Cortex of kidney (tissue), 1 donor: ENCODE measurements at places on chromosomes 2 and 18.

GRCh38 chr18:3972291-3972930 lies 482.7 kb downstream of the DLGAP1 start:
- no peak for DNase-seq

- DNase-seq, result no peak
These were observed 49.6 kb downstream of the ZCCHC2 start for GRCh38 chr18:62572456-62572855.

DNA sequence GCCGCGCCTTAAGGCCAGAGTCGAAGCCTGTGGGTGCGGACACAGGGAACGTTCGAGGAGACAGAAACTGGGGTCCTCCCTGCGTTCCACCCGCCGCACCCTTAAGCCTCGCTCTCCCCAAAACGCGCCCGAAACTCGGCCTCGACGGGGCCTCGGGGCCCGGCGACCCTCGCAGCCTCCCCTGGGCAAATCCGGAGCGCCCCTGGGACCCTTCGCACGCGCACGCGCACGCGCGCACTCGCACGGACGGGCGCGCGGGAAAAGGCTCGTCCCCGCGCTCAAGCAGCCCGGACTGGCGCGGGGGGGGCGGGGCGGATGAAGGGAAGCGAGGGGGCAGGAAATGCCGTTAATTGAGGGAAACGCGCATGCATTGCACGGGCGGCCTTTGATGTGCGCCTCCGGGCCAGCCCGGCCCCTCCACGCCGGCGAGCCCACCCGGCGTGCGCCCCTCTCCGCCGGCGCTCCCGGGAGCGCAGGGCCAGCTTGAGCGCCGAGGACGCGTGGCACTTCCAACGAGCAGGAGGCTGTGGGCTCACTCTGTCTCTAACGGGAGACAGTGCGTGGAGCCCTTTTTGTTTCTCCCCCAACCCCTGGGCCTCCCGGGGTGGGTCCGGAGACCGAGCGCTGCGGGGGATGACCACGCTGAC lies 5.4 kb upstream of the SALL3 start:
- no peak for DNase-seq

DNA sequence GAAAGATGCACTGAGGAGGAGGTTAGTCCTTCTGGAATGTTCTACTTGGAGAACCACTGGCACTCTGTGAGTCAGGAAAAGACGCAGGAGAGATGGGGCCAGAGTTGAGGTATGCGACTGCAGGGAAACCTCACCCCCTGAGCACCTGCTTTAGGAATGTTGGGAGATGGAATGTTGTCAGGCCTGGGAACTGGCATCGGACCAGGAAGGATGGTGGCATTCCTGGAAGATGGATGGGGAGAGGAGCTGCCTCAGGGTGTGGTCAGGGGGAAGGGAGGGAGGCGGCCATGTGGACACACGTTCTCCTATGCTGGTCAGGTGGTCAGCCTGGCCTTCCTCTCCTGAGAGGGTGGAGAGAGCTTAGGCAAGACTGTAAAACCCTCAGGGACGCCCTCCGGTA lies 146.3 kb downstream of the CELF4 start:
- no peak for DNase-seq

DNA sequence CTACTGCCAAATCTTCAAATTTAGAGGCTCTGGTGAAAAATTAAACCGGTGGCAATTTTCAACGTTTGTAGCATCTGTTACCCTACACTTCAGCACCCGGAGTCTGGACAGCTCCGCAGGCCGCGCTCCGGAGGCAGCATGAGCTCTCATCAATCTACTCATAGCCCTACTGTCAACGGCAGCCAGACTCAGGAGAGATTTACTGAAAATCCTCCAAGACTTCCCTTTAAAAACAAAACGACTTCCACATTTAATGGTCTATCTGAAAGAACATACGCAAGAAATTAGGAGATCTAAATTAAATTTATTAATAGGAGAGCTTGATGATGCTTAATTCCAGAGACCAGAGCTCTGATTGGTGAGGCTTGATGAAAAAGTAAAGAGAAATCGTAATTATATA lies 970 bp upstream of the ADCYAP1 start:
- no peak for DNase-seq

- no peak for DNase-seq
These were observed 12.2 kb downstream of the METAP1D start for GRCh38 chr2:172011812-172012575.

- DNase-seq, result no peak
These were observed 120.0 kb upstream of the MAPRE2 start for GRCh38 chr18:34921226-34921625.

DNA sequence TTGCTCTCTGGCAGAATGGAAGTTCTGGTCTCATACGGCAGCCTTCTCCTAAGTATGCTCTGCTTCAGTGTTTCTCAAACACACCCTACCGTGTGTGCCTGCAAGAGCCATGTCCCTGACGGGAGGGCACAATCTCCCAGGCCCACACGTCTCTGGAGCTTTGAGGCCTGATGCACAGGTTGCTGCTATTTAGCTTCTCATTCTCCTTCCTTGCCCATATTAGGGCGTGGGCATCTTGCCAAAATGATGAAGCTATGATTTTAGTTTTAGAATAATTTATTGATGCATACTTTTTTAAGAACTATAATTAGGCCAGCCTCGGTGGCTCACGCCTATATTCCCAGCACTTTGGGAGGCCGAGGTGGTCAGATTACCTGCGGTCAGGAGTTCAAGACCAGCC lies 107.9 kb downstream of the RNF144A start:
- no peak for DNase-seq

DNA sequence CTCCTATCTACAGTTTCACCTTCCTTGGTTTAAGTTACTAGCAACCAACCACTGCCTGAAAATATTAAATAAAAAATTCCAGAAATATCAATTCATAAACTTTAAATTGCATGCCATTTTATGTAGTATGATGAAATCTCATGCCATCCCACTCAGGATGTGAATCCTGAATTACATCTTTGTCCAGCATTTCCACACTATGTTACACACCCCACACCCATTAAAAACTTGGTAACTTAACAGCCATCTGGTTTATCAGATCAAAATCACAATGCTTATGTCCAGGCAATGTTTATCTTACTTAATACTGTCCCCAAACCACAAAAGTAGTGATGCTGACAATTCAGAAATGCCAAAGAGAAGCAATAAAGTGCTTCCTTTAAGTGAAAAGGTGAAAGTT lies 21.6 kb downstream of the CUL3 start:
- no peak for DNase-seq

DNA sequence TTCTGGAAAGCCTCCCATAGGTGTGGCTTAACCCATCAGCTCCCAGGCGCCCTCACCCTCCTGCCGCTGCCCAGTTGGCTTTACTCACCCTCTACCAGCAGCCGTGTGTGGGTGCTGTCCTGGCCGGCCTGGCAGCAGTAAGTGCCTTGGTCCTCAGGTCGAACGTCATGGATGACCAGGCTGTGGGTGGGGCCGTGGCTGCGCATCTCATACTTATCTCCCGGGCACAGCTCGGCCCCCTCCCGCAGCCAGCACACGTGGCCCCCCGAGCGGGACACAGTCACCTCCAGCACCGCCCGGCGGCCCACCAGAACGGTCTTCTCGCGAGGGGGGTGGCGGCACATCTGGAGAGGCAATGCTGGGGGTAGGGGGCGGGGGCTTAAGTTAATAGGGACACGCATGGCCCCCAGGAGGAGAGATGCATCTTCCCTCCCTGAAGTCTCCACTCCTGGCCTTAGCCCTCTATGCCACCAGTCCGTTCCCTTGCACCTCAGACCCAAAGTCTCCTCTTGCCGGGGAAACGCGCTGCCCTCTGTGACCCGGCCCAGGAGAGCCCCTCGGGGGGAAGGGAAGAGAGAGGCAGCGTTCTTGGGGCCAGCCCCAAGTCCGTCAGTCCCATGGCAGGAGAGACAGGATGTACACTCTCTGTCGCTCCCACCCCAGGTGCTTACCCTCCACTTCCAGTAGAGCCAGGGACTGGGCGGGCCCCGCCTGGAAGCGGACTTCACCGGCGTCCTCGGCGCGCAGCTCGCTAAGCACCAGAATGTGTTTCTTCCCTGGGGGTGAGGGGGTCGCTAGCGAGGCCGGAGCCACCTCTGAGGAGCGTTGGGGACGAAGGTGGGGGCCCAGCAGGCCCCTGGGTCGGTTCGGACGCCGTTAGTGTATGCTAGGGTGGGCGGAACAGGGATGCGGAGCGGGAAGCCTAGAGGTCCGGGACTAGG lies 7.9 kb downstream of the TMEM198 start:
- no peak for DNase-seq

GRCh38 chr18:44541781-44542180 lies 138.9 kb upstream of the SETBP1 start:
- no peak for DNase-seq

- no peak for DNase-seq
These were observed 265.7 kb downstream of the CCDC85A start for GRCh38 chr2:56449449-56449860.

GRCh38 chr2:84792856-84793522 lies 87.9 kb downstream of the TRABD2A start:
- DNase-seq, result no peak

DNA sequence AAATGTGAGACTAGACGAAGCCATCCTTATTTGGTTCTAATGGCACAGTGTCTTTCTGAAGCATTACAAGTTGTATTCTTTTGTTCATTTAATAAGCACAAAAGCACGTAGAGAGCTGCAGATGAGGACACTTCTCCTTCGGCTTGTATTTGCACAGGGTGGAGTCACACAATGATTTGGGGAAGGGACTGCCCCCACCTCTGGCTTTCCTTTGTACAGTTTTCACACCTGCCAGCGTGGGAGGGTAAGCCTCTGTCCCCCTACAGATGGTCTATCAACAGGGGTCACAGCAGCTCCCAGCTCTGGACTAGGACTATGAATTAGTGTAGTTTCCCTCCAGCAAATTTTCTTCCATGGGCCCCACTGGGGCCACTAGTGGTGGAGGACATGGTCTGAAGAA lies 108.2 kb upstream of the KLHL14 start:
- no peak for DNase-seq

GRCh38 chr2:142557391-142557790 lies 320.1 kb upstream of the KYNU start:
- no peak for DNase-seq

GRCh38 chr2:32192418-32192817 lies 26.8 kb downstream of the SLC30A6 start:
- DNase-seq, result no peak

DNA sequence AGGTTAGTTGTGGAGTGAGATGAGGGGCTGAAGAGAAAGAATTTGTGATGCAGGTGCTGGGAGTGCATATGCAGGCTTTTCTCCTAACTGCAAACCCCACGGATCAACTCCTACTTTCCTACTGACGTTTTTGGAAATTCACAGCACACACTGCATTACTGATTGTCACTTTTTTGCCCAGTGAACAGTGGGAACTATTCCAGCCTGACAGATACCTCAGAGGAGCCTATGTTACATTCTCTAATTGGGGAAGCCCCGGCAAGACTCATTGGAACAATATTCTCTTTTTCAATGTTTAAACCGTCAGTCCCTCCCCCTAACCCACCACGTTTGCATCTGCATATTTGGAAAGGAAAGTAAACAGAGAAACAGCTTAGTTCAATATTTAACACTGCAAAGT lies 126.2 kb downstream of the DPP4 start:
- DNase-seq, result no peak

DNA sequence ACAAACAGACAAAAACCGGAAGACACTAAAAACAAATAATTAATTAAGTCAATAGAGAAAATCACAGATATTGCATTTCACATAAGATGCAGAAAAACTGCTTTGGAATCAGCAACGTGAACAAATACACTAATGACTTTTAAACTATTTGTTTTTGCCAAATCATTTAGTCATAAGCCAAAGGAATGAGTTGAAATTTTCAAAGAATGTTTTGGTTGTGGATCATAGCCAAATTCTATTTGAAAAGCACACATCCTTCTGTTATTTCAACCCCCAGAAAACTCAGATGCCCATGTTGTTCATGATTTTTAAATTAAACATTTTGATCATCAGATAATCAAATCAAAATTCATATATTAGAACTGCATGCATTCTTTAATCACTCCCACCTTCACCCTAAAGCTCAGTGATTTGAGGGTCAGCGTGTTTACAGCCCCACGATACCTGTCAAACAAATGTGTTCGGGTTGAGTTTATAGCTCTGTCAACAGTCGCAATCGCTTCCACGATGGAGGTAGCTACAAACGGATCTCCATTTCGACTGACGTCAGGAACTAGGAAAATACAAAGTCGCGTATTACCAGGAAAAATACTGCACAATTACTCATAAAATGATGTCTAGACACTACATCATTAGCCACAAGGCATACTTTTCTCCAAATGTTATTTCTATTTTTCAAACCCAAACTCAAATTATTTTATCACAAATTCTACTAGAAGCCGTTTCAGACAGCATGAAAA lies 90.2 kb downstream of the PXDN start:
- no peak for DNase-seq

DNA sequence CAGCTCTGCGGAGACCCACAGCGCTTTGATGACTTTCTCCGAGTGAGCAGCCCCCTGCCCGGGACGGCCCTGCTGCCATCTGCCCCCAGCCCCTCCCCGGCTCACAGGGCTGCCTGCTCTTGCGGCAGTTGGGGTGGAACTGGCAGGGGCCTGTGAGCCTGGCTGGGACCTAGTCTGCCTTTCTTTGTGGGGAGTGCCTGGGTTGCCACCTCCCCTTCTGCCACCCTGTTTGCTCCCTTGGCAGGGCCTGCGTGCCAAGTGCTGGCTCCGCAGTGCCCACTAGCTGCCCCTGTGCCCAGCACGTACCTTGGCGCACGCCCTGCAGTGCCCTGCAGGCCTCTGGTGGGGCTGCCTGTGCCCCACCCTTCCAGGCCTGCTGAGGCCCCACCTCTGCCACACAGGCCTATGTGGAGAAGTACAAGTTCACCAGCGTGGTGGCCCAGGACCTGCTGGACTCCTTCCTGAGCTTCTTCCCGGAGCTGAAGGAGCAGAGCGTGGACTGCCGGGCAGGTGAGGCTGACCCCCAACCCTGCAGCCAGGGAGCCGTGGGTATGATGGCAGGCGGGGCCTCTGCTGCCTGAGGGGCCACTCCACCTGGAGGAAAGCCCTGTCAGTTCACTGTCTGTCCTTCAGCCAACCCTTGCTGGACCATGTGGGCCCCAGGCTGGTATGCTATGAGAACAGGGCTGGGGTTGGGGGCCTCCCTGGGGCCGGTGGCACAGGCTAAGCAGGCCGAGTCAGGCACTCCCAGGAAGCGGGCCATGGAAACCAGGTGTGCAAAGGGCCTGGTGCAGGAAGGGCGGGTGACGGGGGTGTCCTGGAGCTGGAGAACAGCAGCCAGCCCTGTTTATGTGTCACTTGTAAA lies 7.0 kb downstream of the RNPEPL1 start:
- no peak for DNase-seq

GRCh38 chr18:27839141-27839540 lies 337.8 kb downstream of the CDH2 start:
- DNase-seq, result no peak

- no peak for DNase-seq
These were observed 8.8 kb upstream of the MAP4K3 start for GRCh38 chr2:39445934-39446333.

DNA sequence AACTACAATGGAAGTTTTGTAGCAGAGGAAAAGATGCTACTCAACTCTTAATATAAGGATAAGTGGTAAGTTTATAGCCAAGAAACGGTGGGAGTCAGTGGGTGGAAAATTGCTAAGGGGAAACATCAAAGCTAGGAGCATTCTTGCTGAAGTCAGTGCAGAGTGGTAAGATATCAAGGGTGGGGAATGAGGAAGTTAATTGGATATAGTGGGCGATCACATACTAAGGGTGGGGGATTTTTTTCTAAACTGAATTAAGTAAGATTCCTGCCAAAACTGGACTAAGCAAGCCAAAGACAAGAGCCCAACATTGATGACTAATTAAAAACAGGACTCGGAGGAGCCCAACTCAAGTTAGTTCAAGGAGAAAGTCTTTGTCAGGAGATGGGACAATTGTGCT lies 525.4 kb downstream of the CCDC85A start:
- DNase-seq, result no peak
